Anterior cingulate cortex (tissue), 58 donors: ENCODE measurements at places on chromosomes 4 and X.

- DNase-seq = no peak
Observed at GRCh38 chr4:176011529-176011928, 54.1 kb upstream of the WDR17 start.

DNA sequence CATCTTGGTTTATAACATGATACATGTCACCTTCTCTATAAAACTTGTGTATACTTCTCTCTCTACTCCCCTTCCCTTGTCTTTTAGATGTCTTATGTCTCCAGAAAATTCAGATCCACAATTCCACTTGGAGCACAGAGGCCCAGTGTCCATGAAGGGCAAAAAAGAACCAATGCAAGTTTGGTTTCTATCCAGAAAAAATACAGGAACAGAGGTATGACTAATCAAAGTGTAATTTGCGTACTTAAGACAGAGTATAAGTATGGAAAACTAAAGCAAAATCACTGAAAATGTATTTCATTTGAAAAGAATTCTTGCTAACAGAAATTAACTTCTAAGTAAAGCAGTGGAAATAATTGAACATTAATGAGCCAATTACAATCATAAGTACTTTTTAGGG lies 46.2 kb downstream of the GUCY1B1 start:
- DNase-seq = no peak

DNA sequence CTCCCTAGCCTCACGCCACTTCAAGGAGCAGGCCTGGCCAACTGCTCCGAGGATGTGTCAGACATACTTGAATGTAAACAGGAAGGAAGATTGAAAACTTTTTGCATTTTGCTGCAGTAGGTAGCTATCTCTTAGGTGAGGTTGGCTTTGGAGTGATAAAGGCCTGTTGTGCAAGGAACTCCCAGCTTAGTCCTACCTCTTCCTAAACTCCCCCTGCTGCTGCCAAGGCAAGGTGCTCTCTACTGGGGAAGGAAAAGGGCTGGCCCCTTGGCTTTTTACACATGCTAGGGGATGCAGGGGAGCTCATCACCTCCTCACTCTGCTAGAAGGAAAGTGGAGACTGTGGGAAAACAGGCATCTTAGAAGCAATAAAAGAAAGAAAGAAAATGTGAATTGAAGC lies 10.7 kb upstream of the BRS3 start:
- no peak for DNase-seq

GRCh38 chr4:141660880-141661279 lies 24.5 kb downstream of the IL15 start:
- no peak for DNase-seq

DNA sequence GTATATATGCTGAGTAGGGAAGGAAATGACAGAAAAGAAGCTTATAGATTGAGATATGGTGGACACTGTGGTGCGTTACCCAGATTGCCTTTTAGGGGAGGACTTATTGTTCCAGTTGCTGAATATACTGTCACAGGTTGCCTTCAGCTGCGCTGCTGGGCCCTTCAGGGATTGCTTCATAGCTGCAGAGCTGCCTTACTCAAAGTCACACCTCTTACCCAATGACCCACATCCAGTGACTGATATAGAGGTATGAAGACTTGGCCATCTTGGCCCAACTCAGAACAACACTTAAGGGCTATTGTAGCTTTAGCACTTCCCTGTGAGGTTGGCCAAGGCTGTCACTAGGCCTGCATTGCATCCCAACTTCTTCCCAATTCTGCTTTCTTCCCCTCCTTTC lies 63.4 kb upstream of the TMEM164 start:
- DNase-seq = no peak

GRCh38 chrX:37926700-37927099 lies 79.3 kb upstream of the DYNLT3 start:
- DNase-seq = no peak
